Posterior cingulate gyrus (tissue), 11 donors: ENCODE measurements at places on chromosomes 16 and 17.

GRCh38 chr16:69858191-69859104 lies 92.7 kb upstream of the CLEC18A start:
- no peak for DNase-seq

- DNase-seq = no peak
Observed at GRCh38 chr17:77332981-77333685, 192.4 kb downstream of the SEC14L1 start.

GRCh38 chr16:51163894-51164566 lies 13.0 kb upstream of the SALL1 start:
- DNase-seq = no peak

GRCh38 chr17:49734515-49735490 lies 27.0 kb upstream of the SLC35B1 start:
- no peak for DNase-seq

DNA sequence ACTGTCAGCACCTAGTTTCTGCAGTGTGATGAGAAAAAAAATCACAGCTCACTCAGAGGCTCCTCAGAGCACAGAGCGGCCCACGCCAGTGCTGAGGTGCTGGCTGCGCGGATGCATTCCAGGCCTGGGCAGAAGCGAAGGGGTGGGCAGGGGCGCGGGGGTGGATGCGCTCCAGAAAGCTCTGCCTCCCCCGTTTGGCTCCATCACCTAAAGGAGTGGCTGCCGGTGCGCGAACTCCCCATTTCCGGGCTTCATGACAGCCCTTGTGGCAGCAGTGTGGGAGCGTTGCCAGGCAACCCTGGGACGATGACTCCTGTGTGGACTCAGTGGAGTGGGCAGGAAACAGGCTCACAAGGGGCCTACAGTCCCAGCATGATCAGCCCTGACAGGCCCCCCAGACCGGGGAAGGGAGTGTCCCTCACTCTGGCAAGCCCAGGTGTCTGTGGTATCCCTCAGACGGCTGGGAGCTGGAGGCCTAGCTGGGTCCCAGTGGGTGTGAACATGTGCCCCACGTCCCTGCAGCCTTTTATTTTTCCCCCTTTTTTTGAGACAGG lies 32.8 kb upstream of the NUDT16L1 start:
- peak; percentile 28 for DNase-seq

GRCh38 chr17:76702941-76703637 lies 7.7 kb downstream of the MXRA7 start:
- DNase-seq = no peak

- no peak for DNase-seq
Observed at GRCh38 chr17:60163108-60163784, 13.5 kb downstream of the CA4 start.

GRCh38 chr16:83776944-83777343 lies 30.8 kb upstream of the HSBP1 start:
- no peak for DNase-seq

DNA sequence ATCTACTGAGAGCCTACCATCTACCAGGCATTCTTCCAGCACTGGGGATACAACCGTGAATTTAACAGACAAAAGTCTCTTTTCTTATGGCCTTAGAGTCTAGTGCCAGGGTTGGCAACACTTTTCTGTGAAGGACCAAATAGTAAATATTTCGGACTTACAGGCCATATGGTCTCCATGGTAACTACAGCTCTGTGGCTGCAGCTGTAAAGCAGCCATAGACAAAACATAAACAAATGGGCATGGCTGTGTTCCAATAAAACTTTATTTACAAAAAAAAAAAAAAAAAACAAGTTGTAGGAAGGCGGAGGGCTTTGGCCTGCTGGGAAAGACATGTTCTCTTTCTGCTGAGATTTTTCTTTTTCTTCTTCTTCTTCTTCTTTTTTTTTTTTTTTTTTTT lies 98.7 kb downstream of the ABCC12 start:
- no peak for DNase-seq

DNA sequence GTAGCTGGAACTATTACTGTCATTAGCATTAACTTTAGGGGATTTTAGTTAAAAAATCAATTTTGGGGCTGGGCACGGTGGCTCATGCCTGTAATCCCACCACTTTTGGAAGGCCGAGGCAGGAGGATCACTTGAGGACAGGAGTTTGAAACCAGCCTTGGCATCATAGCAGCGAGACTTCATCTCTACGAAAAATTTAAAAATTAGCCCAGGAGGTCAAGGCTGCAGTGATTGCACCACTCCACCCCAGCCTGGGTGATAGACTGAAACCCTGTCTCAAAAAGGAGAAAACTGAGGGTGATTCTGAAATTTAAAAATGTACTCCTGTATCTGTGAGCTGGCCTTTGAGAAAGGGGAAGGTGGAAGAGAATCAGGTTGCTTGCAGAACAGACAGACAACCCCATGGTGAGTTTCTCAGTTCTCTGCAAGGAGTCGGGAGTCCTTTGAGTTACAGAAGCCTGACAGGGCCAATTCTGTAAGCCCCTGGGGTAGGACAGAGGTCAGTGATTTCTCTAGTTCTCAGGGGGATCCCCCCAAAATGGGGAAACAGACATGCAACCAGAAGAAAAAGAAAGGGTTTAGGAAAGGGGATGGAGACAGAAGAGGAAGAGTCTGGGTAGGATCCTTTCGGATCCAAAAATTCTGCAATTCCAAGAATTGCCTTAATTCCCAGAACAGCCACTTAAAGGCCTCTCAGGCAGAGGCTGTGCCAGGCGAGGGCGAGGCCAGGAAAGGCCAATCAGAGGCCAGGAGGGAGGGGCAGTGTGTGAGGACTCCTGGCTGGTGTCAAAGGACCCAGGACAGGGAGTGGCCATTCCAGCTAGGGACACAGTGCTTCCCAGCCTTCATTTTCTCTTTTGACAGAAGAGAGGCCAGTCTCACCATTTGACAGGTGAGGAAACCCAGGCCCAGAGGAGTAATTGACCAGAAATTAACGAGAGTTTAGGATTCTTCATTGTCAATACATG lies 6.7 kb downstream of the NUPR1 start:
- no peak for DNase-seq

DNA sequence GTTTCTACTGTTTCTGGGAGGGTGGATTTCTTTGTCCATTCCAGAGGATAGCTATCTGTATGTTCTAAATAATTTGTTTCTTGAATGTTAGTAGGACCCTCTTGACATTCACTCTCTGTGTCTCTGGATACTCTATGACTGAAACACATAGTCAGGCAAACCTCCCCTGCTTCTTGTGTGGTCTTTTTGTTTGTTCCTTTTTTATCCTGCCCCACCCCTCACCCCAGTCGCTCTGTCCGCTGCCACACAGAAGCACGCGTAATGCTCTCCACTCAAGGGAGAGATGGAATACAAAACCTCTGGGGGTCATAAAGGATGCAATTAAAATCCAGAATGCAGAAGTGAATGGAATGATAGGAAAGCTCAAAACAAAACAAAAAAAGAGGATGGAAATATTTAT lies 253.1 kb downstream of the RBFOX1 start:
- DNase-seq = no peak

- DNase-seq = no peak
Observed at GRCh38 chr17:66737524-66737923, 97.4 kb upstream of the CACNG5 start.

- peak; percentile 94 for DNase-seq
Observed at GRCh38 chr17:50719144-50719923, at the start of gene LUC7L3. TSS of gene LUC7L3 (plus strand) at chr17:50719603. CDS start at chr17:50719733, 130 bp downstream.

DNA sequence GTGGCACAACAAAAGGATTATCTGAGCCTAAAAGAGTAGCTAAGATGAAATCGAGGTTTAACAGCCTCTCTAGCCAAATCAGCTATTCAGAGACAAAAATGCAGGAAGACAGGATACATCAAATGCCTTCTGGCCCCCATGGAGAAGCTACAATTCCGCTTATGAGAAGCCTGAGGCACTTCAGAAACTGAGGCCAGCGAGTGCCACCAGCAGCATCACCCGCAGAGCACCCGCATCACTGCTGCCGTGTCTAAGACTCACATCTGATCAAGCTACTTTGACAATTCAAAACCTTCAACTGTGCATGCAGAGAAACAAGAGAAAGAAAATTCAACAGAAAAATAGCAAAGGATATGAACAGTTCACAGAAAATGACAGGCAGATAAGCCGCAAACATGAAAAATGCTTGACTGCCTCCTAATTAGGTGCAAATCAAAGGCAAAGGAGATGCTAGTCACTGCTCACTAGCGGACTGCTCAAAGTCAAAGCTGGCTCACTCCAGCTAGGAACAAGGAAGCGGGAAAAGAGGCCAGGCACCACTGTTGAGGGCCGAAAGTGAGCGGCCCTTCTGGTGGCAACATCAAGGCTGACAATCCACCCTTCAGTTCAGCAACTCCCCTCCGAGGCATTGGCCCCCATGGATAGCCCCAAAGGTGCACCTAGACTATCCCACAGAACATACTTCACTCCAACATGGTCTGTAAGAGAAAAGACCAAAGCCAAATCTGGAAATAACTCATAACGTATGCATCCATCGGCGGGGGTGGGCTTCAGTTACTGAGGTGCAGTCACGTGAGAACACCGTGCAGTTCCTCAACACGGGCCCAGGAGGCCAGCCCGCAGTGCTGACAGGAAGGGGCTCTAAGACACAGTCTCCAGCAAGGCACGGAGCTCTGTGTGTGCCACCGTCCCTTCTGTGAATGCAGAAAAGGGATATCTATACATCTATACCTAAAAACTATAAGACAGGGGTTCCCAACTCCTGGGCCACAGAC lies 12.0 kb downstream of the MTHFSD start:
- DNase-seq = no peak

DNA sequence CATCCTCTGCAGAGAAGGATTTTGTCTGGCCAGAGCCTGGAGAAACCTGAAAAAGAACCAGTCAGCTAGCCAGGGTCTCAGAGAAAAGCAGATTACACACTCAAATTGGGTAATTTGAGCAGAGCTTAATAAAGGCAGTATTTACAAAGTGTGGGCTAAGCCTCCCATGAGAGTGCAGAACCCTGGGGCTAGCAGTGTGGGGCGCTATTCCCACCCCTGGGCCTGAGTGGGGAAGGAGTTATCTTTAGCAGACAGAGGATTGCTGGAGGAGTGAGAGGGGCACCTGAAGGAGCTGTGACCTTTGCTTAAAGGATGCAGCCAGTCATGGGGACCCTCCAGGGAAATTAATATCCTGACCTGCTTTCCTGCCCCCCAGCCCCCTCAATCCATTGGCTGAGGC lies 46.2 kb downstream of the SNX20 start:
- DNase-seq = no peak

- DNase-seq = no peak
Observed at GRCh38 chr17:59289981-59290301, 41.5 kb upstream of the YPEL2 start.

GRCh38 chr17:80632046-80632581 lies 87.5 kb downstream of the RPTOR start:
- DNase-seq = no peak

- DNase-seq = no peak
Observed at GRCh38 chr16:71216714-71217113, 13.8 kb downstream of the HYDIN start.

GRCh38 chr16:2027024-2028010 lies 615 bp downstream of the NHERF2 start:
- DNase-seq = no peak

DNA sequence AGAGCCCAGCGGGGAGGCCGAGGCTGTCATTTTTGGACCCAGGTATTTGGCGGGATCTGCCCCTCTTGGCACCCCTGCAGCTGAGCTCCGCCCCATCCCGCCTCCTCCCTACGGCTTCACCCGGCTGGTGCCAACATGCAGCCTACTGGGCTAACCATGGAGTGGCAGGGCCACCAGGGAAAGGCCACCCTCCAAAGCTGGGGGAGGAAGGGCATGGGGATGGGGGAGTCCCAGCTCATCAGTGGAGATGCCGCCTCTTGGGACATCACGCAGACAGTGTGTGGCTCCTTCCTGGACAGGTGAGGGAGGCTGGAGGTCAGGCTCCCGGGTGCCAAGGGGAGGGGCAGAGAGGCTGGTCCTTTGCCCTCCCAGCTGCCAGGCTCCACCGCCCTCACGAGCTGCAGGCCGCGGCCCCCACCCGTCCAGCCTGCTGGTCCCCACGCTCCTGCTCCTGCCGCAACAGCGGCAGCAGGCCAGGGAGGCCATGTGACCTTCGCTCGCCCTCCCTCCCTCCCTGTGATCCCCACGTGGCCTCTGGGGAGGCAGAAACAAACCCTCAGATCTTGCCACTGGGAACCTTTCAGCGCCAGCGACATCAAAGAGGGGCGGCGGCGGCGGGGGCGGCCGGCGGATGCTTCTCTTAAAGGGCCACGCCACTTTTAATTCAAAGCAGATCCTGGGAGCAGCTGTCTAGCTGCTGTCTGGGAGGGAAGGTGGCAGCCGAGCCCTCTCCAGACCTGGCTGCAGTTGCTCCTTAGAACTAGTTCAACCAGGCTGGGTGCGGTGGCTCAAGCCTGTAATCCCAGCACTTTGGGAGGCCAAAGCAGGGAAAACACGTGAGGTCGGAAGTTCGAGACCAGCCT lies 6.8 kb upstream of the NOTUM start:
- DNase-seq = peak; percentile 86

GRCh38 chr16:89507834-89508590 lies at the start of gene SPG7:
TSS of gene SPG7 (plus strand) at chr16:89508403. CDS start at chr16:89508418, 15 bp downstream.
- DNase-seq = peak; percentile 76

- DNase-seq = no peak
Observed at GRCh38 chr16:73510852-73511251, 462.9 kb upstream of the ZFHX3 start.

DNA sequence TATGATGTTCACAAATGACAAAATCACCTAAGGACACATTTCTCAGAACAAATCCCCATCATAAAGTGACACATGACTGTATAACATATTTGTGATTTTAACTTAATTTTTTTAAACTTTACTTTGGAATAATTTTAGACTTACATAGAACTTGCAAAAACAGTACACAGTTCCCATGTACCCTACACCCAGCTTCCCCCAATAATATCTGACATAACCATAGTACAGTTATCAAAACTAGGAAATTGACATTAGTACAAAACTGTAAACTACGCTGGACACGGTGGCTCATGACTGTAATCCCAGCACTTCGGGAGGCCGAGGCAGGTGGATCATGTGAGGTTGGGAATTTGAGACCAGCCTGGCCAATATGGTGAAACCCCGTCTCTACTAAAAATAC lies 24.8 kb downstream of the CDC27 start:
- no peak for DNase-seq

DNA sequence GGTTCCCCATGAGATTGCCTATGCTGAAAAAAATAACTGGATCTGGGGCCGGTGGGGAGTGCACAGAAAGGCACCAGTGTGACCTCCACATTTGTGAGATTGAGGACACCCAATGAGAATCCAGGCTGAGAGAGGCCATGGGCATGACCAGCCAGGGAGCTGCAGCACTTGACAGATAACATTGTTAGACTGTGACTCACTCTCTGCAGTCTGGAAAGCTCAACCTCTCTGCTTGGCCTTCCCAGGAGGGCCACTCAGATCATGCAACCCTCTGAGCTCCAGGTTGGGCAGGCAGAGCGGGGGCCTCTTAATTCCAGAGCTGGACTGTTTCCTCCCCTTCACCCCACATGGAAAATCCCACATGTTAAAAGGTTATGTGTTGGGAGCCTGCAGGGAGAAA lies 30.1 kb downstream of the FZD2 start:
- peak; percentile 12 for DNase-seq

GRCh38 chr16:11629071-11630030 lies 38.9 kb upstream of the SNN start:
- peak; percentile 88 for DNase-seq
